Myocyte (in vitro differentiated cells): ENCODE measurements at places on chromosomes 7 and 10.

GRCh38 chr10:74086317-74086716 is 64.3 kb downstream of the AP3M1 start:
- DNase-seq = no peak

GRCh38 chr7:17384400-17384799 is 85.9 kb downstream of the AHR start:
- no peak for DNase-seq

- DNase-seq = no peak
Observed at GRCh38 chr10:6219494-6219836, 16.7 kb downstream of the PFKFB3 start.

DNA sequence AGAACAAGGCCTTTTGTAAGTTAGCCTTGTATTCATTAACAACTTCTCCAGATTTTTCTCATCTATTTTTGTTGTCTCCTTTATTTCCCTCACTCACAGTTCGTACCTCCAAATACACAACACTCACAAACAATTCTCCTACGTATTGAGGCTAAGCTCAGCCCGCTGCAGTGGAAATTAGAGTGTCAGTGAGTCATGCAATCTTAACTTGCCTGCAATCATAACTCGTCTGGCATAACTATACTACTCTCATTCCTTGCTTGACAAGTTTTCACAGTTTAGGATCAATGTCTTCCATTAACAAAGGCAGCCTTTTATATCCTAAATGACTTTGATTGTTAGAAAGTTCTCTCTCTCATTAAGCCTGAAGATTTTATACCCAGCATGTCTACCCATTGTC is 23.8 kb downstream of the TMEM196 start:
- peak; percentile 33 for DNase-seq

GRCh38 chr7:22845221-22845834 is 22.7 kb upstream of the TOMM7 start:
- DNase-seq = peak; percentile 74

DNA sequence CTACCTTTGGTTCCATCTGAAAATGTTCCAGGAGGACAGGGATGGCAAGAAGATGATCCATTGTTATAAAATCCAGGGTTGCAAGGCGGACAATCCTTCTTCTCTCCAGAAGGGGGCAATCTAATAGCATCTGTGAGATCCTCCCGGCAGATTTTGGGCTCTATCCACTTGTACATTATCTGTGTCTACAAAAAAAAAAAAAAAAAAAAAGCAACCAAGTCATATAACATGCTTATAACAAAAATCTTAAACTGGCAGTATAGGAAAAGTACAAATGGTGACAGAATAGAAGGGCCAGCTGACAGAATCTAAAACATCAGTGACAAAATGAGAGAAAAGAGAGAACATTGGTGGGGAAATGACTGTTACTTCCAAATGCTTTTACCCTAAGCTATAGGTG is 132.7 kb downstream of the ELAPOR2 start:
- DNase-seq = peak; percentile 68

DNA sequence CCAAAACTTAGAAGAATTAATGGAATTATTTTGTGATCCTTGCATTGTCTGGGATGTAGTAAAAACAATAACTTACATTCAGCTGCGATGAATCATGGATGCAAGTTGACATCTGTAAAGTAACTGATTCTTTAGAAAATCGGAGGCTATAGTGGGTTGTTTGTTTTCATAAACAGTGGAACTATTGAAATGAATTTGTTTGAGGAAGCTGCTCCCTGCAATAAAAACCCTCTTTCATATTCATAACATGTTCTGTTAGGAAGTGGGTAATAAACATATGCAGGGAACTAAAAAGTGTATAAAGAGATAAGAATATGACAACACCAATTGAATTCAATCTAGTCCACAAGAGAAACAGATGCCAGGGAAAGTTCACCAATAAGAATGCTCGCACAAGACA is 53.6 kb downstream of the AGMO start:
- no peak for DNase-seq
